ENCODE measurements at places on chromosomes 1 and 21.
A peak's percentile ranks its signal among the peaks of the same experiment; 100 is the strongest.

DNA sequence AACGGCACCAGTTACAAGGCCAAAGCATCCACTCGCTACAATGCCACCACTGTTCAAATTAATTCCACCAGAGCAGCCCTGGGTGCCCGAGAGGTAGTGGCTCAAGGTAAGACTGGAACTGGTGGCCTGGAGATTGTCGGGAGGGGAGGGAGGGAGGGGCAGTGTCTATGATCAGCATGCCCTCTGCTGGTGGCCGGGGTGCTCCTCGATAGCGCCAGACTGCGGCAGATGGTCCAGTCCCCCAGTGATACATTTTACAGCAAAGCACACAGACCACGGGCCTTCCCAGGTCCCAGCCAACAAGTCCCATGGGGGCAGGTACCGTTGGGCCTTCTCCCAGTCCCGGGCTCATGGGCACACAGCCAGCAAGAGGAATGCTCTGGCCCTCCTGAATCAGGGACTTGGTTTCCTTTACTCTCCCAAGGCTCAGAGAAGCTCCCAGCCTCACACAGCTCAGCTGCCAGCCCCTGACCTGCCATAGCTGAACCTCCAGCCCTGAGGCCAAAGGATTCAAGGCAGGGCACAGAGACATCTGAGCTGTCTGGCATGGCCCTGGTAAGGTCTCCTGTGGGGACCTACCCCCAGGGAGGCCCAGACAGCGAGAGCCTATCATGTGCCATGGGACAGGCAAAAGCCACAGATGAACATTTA lies 15.3 kb downstream of the ACOT7 start:
- DNase-seq, result no peak

DNA sequence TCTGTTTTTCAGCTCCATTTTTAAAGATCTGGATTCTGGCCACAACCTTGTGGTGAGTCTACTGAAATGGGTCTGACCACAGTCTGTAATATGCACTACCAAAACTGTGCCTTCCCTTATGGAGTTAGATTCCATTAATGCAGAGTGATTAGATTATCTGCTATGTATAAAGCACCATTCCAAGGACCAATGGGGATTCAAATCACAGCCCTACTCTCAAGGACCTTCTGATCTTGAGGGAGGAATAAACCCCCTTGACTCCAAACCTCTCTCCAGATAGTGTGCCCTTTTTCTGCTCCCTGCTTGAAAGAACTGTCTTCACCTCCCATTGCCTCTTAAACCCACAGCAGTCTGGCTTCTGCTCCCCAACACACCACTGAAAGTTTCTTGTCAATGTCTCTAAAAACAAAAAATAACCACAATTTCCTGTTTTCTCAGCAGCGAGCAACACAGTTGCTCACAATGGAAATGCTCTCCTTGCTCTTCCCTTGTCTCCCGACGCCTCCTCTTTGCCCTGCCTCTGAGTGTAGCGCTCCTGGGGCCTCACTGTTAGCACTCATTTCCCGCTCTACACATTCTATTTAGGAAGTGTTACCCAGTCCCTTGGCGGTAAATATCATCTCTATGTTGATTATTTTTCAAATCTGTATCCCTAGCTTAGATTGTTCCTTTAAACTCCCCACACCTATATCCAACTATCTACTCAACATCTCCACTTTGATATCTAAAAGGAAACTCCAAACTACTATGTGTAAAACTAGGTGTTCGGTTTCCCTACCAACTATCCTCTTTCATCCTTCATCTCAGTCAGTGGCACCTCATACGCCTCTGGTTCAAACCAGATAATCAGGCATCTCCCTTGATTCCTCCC lies 13.6 kb downstream of the PCNX2 start:
- DNase-seq, result no peak

GRCh38 chr1:236123563-236123962 lies 18.8 kb upstream of the GPR137B start:
- no peak for DNase-seq

GRCh38 chr1:207430602-207431001 lies 23.5 kb upstream of the CR2 start:
- DNase-seq, result no peak

DNA sequence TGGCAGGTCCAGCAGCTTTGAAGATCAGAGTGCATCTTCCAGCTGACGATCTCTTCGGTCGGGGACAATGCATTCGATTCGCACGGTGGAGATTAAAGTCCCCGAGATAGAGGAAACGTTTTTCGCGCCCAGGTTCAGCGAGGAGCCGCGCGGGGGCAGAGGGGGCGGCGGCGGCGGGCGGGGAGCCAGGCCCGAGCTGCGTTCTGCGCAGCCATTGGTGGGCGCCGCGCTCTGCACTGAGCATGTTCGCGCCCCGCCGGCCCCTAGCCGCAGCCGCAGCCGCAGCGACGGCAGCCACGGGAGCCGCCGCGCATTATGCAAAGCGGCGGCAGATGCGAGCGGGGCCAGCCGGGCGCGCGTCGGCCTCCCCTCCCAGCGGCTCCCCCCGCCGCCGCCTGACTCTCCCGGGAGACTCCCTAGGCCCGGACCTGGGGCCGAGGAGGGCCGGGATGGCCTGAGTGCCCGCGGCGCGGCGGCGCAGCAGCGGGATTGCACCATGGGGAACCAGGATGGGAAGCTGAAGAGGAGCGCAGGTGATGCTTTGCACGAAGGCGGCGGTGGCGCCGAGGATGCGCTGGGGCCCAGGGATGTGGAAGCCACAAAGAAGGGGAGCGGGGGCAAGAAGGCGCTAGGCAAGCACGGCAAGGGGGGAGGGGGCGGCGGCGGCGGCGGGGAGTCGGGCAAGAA lies at the start of gene FMN2:
Gene FMN2, plus strand, starts transcription at position 270 of the 687 bp plus-strand sequence. Its CDS starts 227 bp downstream, at position 497.
- no peak for DNase-seq

GRCh38 chr1:171743081-171743870 lies 1.4 kb upstream of the VAMP4 start:
- DNase-seq, result peak; percentile 55

- DNase-seq, result no peak
Observed at GRCh38 chr1:186306533-186306932, 68.5 kb downstream of the TPR start.

DNA sequence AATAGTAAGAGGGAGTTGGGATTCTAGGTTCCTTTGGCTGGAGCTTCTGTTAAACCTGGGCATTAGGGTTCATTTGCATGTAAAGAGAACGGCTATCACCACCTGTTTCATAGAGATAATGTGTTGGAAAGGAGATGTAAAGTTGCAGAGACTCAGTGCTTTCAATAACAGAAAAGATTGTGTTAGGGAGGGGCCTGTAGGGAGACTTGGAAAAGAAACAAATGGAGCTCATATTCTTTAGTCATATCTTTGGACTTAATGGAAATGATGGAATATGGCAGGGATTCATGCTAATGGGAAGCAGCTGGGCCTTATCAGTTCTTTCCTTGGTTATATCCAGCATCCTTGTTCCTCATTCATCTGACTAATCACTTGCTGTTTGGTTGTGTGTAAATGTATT lies 144.9 kb downstream of the CD247 start:
- DNase-seq, result peak; percentile 19

DNA sequence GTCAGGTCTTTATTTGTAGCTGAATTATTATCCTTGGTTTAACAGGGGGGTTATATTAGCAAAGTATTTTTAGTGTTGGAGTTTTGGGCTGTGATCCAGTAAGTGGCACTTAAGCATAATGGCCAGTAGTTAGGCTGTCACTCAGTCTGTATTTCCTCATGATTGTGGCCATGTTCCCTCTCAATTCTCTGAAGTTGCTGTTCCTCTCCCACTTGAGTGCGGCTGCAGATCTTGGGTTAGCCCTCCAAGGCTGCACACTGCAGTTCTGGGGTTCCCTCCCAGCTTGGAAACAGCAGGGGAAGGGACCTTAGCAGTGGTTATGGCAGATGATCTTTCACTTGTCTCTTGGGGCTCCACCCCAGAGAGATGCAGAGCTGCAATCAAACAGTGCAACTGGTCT lies 23.2 kb upstream of the DENND1B start:
- no peak for DNase-seq

- no peak for DNase-seq
Observed at GRCh38 chr1:36783475-36783874, 250.8 kb downstream of the GRIK3 start.

- DNase-seq, result no peak
Observed at GRCh38 chr21:30232011-30232410, 16.1 kb upstream of the CLDN8 start.

- DNase-seq, result no peak
Observed at GRCh38 chr1:236471096-236471495, 52.7 kb upstream of the LGALS8 start.

- no peak for DNase-seq
Observed at GRCh38 chr1:105442901-105443300, 1613.6 kb upstream of the PRMT6 start.

DNA sequence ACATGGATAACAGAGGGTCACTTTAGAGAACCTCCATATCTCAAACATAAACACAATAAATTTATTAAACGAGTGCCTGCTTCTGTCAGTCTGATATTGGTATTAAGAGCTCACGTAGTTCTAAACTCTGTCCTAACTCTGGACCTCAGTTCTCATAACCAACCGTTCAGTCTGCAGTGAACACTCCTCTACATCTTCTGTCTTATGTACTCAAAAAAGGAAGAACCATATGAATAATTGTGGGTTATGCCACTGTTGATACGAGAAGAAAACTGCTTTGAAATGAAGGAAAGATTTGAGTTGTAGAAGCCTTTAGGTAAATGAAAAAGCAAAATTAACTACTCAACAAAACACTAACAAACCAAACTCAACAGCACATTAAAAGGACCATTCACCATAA lies 53.7 kb downstream of the DPYD start:
- no peak for DNase-seq

DNA sequence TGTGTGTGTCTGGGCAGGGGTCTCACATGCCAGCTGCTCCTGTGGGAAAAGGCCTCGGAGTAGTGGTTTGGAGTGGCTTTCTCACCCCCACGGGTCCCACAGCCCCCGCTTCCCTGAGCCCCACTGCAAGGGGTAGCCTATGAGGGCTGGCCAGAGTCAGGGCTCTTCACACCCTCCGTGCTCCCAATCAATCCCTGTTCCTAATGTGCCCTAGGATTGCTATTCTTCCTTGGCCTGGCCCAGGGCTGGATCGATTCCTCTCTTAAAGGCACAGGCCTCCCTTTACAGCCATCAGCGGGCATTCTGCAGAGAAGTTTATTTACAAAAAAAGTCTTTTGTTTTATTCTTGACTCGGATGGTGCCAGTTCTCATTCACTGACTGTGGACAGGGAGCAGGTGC lies 19.3 kb upstream of the ACTL8 start:
- DNase-seq, result no peak

DNA sequence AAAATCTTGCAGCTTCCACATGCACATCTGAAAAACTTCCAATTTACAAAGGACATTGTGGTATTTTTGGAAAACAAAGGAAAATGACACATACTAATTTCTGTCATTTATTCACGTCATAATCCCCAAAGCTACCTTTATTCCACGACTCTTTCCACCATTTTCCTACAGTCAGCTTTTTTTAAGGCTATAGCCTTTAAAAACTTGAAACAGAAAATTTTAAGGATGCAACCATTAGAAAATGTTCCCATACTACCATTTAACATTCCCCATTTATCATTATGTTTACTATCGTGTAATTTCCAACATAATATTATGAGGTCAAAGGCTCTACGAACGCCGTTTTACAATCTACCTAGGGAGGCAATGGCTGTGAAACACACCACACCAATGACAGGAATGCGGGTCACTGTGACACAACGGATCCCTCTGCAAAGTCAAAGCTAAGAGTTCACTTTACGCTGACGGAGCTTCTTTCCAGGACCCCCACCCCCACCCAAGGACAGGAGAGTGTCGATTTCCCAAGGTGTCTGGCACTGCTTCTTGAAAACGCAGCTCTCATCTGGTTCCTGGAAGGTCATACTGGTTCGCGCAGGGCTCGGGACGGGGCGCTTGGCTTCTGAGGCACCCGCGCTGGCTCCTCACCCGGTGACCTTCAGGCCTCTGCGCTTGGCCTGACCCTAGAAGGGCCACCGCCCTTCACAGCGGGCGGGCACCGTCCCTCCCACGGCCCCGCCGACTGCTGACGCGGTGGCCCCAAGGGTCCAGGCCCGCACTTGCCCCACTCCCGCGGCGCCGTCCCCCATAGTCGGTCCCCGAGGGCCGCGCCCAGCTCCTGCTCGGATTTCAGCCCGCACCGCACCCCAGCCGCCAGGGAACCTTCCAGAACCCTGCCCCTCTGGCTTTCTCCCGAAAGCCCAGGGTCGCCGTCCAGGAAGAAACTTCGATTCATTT lies 50.5 kb upstream of the ATF3 start:
- DNase-seq, result no peak

GRCh38 chr1:171805395-171806115 lies 24.1 kb downstream of the METTL13 start:
- DNase-seq, result peak; percentile 74

GRCh38 chr1:90993245-90993644 lies 28.6 kb downstream of the ZNF644 start:
- DNase-seq, result no peak

GRCh38 chr1:186985889-186986491 lies 157.2 kb downstream of the PLA2G4A start:
- peak; percentile 89 for DNase-seq

- no peak for DNase-seq
Observed at GRCh38 chr1:234778221-234779159, 168.5 kb upstream of the IRF2BP2 start.

DNA sequence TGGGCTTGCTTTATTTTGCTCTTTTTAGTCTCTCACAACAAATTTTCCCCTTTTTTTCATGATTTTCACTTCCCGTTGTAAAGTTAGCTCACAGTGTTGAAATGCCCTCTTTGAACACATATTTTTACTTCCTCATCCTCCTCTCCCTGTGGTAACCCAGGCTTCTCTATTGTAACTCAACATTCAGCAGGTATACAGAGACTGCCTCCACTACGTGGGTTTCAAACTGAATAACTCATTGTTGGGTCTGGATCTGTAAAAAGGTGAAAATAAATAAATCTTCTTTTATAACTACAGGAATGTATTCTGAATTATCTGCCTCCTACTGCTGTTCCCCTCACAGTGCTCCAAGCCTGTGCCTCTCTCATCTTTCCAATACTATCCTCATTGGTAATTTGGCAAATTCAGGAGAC lies 166.4 kb downstream of the RUNX1 start:
- peak; percentile 82 for DNase-seq

DNA sequence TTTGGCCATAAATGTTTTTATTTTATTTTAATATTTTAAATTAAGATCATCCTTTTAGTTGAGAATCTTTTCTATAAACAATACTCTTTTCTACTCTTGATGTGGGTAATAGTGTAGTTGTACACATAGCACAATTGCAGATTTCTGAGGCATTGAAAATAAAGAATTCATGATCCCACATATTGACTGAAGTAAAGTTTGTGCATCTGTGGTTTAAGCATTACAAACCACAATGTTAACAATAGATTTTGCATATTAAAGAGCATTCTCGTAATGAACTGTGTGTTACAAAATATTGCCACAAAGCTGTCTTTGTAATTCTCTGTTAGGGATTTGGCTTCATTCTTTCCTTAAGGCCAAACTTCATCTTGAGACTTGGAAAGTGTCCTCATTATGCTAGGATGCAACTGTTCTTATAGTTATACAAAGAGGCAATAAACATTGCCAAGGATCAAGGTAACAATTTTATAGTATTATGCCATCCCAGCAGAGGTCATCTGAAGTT lies 256.8 kb downstream of the OLFM3 start:
- no peak for DNase-seq

Data from OCI-M1 (cell line).